ENCODE measurements at places on chromosomes 12 and 14.

- DNase-seq: no peak
Observed at GRCh38 chr14:45641541-45641940, 388.5 kb upstream of the MIS18BP1 start.

DNA sequence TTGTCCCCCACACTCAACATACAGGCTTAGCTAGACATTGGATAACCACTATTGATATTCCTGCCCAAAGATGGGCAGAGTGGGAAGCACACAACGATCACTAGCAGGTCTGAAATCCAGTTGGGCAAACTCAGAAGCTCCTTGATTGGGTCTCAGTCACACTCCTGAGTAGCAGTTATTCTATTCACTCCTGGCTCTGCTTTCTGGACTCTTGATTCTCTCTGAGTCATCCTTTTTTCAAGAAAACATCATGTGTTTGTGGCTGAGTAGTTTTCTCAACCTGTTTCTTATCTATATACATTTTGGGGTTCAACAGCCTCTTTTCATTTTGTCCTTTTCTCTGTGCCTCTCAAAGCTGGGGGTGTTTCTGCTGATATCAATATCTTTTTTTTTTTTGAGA lies 46.0 kb upstream of the MANSC4 start:
- DNase-seq: no peak

GRCh38 chr14:60649875-60650372 lies 647 bp upstream of the SIX1 start:
- no peak for DNase-seq

GRCh38 chr12:62113366-62114011 lies 146.7 kb upstream of the USP15 start:
- no peak for DNase-seq

DNA sequence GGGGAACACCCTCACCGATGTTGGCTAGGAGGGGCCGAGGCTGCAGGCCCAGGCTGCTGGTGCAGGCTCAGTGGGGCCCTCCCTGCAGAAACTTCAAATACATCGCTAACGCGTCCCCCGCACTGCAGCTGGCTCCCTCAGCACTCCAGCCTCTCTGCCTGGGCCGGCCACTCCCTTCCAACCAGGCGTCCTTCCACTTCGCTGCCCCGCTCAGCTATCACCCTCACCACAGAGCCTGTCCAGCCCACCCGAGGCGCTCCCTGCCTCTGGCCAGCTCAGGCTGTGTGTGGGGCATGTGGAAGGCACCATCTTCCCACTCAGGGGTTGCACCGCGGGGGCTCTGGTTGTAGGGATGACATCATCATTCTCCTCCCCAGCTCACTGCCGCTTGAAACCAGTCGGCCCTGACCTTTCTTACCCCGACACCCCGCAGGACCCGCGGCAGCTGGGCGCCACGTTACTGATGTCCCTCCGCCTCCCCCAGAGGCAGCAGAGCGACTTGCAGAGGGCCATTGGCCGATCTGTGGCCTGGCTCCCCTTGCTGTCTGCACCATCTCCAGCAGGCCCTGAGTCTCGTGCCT lies 199.9 kb upstream of the RTL1 start:
- no peak for DNase-seq

DNA sequence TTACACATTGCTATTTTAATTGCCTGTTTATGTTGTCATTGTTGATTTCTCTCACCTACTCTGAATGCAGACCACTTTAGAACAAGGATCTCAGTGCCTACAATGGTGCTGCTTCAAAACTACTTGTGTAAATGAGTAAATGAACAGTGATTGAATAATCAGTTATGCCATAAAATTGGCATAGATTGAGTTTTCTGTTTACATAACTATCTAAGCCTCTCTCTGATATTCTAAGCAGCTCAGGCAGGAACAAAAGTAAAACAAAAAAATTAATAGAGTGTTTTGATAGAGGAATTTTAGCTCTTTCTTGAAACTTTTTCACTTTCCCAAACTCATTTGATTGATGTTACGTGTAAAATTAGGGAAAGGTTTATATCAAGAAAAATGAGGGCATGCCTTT lies 232.3 kb upstream of the KITLG start:
- no peak for DNase-seq

DNA sequence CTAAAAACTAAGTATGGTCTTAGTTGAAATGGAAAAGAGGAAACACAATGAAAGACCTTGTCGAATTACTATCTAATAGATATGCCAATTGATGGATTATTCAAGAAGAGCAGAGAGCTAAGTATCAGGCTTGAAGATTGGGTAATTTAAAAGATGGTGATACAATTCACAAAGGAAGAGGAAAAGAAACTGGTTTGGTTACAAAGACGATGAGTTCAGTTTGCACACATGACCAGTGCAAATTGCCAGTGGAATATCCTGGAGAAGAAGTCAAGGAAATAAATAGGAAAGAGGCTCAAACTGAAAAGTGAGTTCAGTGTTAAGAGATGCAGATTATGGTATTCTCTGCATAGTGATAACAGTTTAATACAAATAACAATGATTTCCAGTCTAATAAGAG lies 2.5 kb upstream of the RAP1B start:
- DNase-seq: no peak

- DNase-seq: no peak
Observed at GRCh38 chr14:61257469-61258057, 23.6 kb downstream of the TMEM30B start.

DNA sequence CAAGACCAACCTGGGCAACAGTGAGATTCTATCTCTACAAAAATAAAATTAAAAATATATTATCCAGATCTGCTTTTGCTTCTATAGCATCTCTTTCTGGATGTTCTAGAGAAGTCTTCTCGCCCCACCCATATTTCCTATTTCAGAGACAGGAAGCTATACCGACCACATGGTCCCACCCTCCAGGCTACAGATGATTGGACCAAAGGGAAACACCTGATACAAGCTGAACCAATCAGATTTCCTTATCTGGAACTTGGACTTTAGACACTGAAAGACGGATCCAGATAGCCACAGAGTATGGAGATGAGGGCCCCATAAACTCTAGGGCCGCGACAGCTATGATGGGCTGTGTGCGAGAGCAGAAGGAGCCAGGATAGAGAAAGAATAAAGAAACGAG lies 48.7 kb downstream of the CCDC60 start:
- DNase-seq: no peak

DNA sequence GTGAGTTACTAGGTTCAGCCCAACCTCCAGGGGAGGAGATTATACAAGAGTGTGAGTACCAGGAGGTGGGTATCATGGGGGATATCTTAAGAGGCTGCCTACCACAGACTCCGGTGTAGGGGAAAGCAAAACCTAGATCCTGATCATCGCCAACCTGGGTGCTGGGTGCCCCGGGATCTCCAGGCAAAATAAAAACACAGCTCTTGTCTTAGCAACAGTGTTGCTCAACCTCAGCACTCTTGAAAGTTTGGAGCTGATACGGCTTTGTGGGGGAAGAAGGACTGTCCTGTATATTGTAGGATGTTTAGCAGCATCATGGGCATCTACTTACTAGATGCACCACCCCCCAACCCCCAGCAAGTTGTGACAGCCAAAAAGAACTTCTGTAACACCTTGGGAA lies 74.5 kb downstream of the CCDC60 start:
- no peak for DNase-seq

DNA sequence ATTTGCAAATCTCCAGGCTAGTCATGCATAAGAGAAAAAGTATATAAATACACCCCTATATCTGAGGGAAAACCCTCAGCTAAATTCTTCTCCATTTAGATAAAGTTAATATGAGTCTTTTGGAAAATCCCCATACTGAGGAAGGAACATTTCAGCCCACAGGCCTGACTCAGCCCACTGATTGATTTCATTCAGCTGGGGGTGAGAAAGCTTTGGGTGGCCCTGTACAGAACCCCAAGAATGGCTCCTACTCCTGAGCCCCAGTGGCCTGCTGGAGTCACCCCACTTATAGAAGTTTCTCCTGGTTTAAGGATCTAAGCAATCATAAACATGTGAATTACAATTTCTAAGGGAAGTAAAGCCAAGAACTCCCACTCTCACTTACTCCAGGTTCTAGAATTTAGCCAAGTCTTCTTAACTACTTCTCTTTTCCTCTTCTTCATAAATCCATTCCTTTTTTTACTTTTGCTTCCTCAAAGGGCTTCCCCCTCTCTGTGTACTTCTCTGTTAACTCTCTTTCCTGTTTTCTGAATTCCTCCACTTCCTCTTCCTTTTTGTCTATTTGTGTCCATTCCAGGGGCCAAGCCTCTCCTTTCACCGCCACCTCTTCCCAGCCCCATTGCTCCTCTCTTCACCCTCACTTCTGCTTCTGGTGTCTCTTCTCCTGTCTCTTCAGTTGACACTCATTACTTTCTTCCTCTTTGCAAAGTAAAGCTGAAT lies 21.0 kb downstream of the RTN1 start:
- no peak for DNase-seq

GRCh38 chr12:52892974-52893373 lies 11.9 kb downstream of the KRT8 start:
- DNase-seq: no peak

DNA sequence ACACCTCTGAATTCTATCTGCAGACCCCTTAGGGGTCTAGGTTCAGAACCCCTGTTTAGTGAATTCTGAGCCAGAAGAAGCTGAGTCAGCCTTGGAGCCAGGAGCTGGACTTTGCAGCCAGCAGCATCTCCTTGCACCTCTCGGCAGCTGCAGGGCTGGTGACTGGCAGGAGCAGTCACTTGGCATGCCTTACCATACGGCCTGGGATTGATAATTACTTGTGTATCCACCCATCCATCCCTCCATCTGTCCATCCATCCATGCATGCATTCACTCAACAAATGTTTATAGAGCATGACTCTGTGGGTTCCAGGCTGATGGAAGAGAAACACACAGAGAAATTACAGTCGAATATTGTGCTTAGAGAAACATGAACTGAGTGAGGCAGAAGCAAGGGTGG lies 67.5 kb upstream of the PRIMA1 start:
- no peak for DNase-seq

Data from NT2/D1 (cell line).